ENCODE measurements at places on chromosomes 11 and 22. TPM values are rescaled to one million over a fixed set of nuclear protein-coding genes. Genes with fewer than 3 reads are reported as not detected.

DNA sequence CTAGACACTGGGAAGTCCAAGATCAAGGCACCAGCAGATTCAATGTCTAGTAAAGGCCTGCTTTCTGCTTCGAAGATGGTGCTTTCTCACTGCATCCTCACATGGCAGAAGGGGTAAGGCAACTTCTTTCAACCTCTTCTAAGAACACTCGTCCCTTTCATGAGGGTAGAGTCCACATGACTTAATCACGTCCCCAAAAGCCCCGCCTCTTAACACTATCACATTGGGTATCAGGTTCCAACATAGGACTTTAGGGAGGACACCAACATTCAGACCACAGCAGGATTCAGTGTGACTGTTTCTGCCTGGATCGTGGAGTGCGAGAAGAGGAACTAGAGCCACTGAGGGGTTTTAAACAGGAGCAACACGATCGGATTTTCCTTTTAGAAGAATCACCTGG, 3.7 kb upstream of the TIRAP start:
- no peak for DNase-seq

GRCh38 chr22:22798232-22798616, 89.4 kb upstream of the IGLL5 start:
- DNase-seq = no peak

- peak; percentile 52 for DNase-seq
These were observed 19.6 kb downstream of the KCTD21 start for GRCh38 chr11:78168539-78169477.

VPS37C gene
- 39.7 TPM for total RNA-seq

DNA sequence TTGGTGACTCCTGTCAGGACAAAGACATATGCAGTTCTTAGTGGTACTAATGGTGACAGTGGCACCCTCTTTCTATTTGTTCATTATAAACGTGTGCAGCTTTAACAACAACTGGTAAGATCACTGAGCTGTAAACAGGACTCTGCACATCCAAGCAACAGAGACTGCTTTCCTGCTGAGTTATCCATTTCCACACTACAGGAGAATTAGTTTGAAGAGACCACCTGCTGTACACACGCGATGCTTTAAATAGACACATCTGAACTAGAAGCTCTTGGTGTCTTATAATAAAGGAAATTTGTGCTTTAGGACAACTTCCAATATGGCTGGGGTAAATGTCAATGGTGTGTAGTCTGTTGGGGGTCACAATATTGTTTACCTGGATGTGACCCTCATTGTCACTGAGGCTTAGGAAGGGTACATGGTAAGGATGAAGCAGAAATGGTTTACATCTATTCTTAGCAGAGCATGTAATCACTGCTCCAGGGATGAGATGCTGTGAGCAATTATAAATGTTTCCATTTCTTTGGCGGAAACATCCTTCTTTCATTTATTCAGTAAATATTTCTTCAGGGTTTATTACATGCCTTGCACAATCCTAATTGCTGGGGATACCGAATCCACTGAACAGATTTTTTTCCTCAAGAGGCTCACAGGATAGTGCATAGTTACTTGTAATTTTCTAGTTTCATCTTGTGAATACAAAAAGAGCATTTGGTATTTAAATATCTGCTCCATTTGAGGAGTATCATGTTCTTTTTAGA, 354.0 kb upstream of the CCDC90B start:
- DNase-seq = no peak

DNA sequence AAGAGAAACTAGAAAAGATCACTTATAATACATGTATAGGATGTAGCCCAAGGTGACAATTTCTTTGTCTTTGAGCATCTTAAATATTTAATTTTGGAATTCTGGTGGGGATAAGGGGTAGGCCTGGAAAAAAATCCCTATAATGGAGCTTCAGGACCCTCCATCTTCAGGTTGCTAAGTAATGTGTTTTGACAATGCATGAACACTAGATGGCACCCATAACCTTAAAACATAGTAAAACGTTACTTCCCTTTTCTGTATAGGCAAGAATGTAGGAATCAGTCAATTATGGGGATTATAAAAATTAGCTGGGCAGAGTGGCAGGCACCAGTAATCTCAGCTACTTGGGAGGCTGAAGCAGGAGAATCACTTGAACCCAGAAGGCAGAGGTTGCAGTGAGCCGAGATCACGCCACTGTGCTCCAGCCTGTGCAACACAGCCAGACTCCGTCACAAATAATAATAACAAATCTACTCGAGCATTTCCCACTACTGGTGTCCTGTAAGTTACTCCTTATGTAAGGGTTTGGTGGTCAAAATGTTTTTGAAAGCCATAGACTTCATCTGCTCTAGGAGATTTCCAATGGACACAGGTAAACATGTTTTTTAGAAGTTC, 541.9 kb upstream of the CCDC90B start:
- no peak for DNase-seq

NF2 gene
- 42.4 TPM for total RNA-seq

- no peak for DNase-seq
These were observed 34.2 kb upstream of the SYT13 start for GRCh38 chr11:45320371-45320770.

DNA sequence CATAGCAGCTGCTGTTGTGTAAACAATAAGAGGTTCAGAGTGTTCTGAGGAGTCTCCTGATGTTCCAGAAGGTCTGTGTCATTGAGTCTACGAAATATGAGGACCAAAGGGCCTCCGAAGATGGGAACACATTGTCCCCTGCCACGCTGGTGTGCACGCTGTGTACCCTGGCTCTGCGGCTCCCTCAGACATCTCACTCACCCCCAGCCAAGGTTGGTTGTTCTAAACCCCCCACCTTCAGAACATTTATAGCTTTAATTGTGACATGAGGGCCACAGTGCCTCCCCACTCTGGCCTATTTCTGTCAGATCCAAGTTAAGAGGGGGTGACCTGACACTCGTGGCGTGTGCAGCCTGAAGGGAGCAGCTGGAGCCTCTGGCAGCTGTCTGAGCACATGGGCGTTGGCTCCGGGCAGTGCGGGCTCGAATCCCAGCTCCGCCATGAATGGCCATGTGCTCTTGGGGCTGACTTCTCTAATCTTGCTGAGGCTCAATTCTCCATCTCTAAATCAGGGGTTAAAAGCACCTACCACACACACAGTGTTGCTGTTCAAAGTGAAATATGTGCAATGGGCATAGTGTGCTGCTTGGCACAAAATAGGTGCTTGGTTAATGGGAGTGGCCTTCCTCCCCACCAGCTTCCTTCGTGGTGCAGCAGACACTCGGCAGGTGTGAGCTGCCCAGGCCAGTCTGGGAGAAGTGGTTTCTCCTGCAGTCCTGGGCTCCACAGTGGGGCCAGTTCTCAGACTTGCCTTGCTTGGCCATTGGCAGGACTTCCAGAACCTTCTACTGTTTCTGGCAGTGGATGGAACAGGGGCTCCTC, 39.7 kb upstream of the MICAL2 start:
- no peak for DNase-seq

INPP5J gene
- total RNA-seq = 4.6 TPM

GRCh38 chr22:30205281-30206115, 41.1 kb downstream of the LIF start:
- DNase-seq = no peak

DNA sequence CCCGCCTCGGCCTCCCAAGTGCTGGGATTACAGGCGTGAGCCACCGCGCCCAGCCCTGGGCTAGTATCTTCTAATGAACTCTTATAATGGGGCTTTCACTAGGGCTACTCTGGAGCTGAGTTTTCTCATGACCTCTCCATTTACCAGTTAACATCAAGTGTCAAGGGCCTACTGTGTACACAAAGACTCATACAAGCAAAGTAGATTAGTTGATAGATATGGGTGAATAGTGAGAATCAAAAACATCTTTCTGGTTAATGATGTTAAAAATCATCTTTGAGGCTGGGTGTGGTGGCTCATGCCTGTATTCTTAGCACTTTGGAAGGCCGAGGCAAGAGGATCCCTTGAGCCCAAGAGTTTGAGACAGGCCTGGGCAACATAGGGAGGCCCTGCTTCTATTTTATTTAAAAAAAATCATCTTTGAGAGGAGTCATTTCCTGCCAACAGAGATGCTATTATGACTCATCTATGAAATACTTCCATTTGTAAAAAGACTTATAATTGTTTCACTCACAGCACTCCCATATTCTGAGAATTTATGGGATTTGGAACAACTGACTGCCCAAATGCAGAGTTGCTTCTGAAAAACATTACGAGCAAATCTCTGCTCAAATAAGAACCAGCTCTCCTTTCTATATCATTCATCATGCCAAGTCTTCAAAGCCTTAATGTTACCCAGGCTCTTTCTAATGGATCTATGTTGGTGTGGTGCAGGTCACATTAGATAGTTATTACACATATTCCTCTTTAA, 57.0 kb downstream of the GDPD4 start:
- no peak for DNase-seq

VWCE gene
- 1.2 TPM for total RNA-seq

MUC5B gene
- total RNA-seq = 57.5 TPM

DNA sequence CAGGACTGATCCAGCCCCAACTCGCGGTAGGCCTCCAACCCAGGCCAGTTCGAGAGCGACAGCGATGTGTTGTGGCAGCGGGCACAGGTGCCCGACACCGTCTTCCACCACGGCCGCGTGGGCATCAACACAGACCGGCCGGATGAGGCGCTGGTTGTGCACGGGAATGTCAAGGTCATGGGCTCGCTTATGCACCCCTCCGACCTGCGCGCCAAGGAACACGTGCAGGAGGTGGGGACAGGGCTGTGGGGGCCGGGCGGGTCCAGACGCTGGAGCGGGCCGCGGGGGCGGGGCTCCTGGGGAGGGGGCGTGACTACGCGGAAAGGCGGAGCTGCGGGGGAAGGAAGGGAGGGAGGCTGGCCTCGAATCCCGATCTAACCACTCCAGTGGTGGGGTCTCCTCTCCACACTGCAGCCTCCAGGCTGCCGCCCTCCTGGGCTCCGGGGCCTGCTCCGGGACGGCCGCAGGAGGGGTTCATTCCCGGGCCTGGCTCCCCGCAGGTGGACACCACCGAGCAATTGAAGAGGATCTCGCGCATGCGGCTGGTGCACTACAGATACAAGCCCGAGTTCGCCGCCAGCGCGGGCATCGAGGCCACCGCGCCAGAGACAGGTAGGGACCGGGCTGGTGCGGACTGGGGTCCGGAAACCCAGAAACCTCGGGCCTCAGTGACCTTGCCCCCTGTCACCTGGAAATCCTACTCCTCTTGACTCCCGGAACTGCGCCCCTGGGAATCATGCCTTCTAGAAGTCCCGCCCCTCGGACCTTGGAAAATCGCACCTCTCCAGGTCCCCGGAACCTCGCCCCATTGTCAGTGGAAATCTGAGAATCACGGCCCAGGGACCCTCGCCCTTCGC, 14.9 kb downstream of the TMEM258 start:
- DNase-seq = no peak

- DNase-seq = no peak
These were observed 24.9 kb downstream of the CD44 start for GRCh38 chr11:35163702-35164496.

- no peak for DNase-seq
These were observed 127.0 kb downstream of the COMMD9 start for GRCh38 chr11:36162006-36162882.

DNA sequence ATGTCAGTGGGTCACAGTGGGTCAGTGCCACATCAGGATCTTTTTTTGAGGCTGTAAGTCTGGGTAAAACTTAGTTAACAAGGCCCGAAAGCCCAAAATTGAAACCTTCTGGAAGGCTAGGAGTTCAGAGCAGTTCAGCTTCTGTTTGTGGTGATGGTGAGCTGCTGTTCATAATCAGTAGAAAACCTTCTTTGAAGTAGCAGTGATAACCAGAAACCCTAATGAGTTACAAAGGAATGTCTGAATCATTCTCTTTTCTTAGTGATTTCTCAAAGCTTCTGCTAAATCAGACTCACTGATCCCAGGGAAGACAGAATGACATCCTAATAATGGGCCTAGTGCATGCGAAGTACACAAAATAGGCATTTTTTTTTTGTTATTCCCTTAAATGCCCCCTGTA, 124.7 kb downstream of the PARVA start:
- DNase-seq = no peak

DNA sequence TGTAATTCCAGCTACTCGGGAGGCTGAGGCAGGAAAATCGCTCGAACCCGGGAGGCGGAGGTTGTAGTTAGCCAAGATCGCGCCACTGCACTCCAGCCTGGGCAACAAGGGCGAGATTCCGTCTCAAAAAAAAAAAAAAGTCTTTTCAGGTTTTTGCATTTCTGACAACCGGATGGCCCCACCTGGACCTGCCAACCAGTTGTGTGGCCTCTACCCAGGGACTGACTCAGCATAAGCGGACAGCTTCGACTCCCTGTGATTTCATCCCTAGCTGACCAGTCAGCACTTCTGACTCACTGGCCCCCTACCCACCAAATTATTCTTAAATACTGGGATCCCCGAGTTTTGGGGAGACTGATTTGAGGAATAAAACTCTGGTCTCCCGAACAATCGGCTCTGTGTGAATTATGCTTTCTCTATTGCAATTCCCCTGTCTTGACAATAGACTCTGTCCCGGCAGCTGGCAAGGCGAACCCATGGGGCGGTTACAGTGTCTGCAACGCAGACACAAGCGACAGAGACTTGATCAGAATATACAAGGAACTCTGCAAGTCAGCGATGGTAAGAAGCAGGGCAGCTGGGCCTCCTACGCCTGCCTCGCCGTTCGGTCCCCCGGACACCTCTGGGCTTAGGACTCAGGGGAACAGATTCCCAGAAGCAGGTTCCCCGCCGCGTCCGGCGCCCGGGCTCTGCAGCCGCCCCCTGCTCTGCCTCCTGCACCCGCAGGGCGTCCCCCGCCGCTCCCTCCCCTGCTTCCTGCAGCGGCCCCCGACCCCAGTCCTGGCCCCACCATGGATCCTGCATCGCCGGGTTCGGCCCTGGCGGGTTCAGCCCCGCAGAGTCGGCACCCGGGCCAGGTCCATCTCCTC, 741 bp upstream of the TALDO1 start:
- no peak for DNase-seq

TRPM5 gene
- total RNA-seq = not detected

- no peak for DNase-seq
These were observed 53.2 kb downstream of the RPUSD4 start for GRCh38 chr11:126158054-126158791.

DNA sequence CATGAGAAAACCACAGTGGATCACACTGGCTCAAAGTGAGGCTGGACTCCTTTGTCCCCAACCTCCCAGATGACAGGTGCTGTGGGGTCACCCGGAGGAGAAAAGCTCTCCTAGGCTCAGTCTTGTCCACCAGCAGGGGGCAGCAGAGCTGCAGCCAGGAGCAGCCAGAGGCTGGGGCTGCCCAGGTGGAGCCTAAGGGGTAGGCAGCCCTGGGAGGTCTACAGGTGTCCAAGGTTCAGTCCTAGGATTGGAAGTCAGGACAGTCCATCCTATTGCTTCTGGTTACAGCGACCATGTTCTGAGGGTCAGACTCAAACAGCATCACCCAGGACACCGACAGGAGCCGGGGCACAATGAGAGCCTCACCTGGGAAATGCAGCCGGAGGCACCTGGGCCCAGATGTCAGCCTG, 77.6 kb upstream of the IGLL5 start:
- DNase-seq = peak; percentile 68

DGCR6 gene
- 4.5 TPM for total RNA-seq

Data from lower lobe of right lung (tissue), 2 donors.